Stimulated activated CD8-positive, alpha-beta memory T cell treated with anti-CD3 and anti-CD28 coated beads, Interleukin-4, amount 100 ng/mL, for 4 hours (primary cell): ENCODE measurements at places on chromosomes 3 and 15.
A peak's percentile ranks its signal among the peaks of the same experiment; 100 is the strongest.

GRCh38 chr3:10551821-10552630 lies 46.6 kb upstream of the ATP2B2 start:
- peak; percentile 80 for DNase-seq

GRCh38 chr15:79520654-79521053 lies 88.5 kb downstream of the MINAR1 start:
- DNase-seq: no peak

- DNase-seq: no peak
Observed at GRCh38 chr3:191648787-191649186, 187.8 kb downstream of the PYDC2 start.

DNA sequence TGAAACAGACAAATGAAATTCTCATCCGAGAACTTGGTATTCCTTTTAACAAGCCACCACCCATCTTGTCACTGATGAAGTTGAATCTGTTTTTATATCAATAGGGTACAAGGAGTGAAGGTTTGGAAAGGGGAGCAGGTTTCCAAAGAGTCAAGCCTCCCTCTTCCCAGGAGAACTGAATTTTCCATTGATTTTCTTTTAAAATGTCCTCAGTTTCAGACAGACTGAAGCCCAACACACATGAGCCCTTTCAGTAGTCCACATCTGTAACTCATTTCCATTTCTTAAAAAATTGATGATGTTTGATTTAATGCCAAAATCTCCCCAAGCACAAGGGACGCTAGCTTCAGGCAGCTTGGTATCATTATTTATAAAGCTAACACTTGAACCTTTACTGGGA lies 187.7 kb downstream of the FOXB1 start:
- DNase-seq: no peak

GRCh38 chr3:149657926-149658743 lies at the start of gene WWTR1:
WWTR1 (minus strand) TSS chr3:149658025; CDS start chr3:149657306, 719 bp downstream.
- peak; percentile 7 for DNase-seq

- DNase-seq: no peak
Observed at GRCh38 chr15:48936666-48937065, 27.1 kb downstream of the SHC4 start.

GRCh38 chr3:57646723-57647122 lies 46.2 kb downstream of the DENND6A start:
- no peak for DNase-seq

- no peak for DNase-seq
Observed at GRCh38 chr3:182937293-182938051, 42.9 kb downstream of the DCUN1D1 start.

- DNase-seq: no peak
Observed at GRCh38 chr3:111684640-111685039, 89.5 kb upstream of the ZBED2 start.
